ENCODE measurements at places on chromosomes 4 and X.

GRCh38 chrX:15973299-15973698 lies 118.7 kb upstream of the AP1S2 start:
- DNase-seq = no peak

GRCh38 chr4:15956179-15956850 lies 6.7 kb downstream of the FGFBP2 start:
- DNase-seq = peak; percentile 19

- no peak for DNase-seq
These were observed 28.6 kb downstream of the ANAPC10 start for GRCh38 chr4:145069361-145069760.

- no peak for DNase-seq
These were observed 36.3 kb downstream of the GPR143 start for GRCh38 chrX:9729171-9729885.

DNA sequence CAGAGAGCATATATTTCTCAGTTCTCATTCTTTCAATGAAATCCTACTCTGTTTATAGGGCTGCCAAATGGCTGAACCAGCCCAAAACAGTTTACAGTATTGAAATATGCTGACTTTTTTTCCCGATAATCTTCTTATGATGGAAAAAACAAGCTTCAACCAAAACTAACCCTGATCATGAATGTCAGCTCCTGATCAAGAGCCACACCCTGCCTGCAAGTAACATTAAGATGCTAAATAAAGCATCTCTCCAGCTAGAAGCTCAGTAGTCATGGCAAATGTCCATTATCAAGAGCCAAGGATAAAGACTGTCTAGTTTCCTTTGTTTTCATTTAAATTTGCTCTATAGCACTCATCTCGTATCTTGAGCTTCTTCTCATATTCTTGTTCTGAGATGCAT lies 136.0 kb downstream of the ADAMTS3 start:
- DNase-seq = no peak

Measured in NCI-H2227 treated with DMSO at 0.1 percent for 48 hours (cell line).